ENCODE measurements at places on chromosomes 4 and X.

DNA sequence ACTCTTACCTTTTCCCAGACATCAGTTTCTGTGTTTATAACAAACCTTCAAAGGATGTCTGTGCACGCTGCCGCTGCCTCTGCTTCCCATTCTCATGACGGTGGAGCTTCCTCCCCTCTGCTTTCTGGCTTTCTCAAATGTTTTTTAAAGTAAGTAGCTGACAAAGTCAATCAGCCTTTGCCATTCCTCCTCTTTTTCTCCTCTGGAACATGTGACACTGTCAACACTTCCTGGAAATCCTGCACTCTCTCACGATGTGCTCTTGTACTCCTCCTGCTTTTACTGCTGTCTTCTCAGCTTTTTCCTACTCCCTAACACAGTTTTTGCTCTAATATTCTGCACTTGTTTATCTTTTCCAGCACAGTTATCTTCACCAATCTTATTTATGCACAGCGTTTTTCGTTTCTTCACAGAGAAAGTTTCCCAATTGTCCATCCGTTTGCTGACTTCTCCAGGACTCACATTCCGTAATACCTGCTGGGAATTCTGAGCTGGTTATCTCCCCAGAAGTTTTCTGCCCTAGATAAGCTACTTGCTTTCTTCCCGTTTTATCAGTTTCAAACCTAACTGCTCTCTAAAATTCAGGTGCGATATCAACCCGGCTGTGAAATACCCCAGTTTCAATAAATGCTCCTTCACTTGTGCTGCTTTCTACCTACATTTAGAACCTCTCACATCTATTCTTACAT is 465.6 kb upstream of the AGA start:
- DNase-seq: no peak

GRCh38 chr4:179125870-179126269 is 1683.6 kb upstream of the AGA start:
- no peak for DNase-seq

- DNase-seq: no peak
Observed at GRCh38 chr4:162010362-162010761, 153.4 kb downstream of the FSTL5 start.

DNA sequence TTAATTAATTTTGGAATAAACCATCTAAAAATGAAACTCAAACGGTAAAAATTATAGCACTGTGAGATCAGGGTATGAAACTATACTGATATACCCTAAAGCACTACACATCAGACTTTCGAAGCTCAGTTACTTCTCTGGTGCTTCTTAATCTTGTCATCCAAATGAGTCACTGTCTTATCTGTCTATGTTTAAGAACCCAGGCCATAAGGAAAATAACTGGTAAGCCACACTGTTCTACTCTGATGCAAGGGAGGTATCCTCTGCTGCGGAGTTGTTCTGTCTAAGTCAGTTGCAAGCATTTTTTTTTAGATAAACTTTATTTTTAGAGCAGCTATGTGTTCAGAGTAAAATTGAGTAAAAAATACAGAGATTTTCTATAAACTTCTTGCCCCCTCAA is 830.8 kb upstream of the POU3F4 start:
- DNase-seq: no peak

GRCh38 chr4:27008679-27009078 is 148.0 kb downstream of the STIM2 start:
- no peak for DNase-seq

DNA sequence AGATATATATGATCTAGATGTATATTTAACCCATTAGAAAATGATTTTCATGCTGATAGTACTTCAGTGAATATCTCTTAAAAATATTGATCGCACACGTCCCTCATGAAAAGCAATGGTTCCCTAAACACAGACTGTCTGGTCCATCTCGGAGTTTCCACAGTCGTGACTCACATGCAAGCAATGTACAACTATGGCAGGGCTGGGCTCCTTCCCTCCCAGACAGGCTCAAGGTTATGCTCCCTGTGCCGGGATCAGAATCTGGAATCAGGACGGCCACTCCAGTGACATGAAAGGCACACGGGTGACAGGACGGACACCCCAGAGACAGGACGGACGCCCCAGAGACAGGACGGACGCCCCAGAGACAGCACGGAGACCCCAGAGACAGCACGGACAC is 40.2 kb upstream of the PPP2R3B start:
- no peak for DNase-seq
